Skin of body (tissue), 3 donors: ENCODE measurements at places on chromosomes 2 and 18.

- no peak for DNase-seq
Observed at GRCh38 chr2:143171817-143172216, 42.6 kb downstream of the ARHGAP15 start.

GRCh38 chr2:10136101-10136934 lies 13.8 kb downstream of the RRM2 start:
- no peak for DNase-seq

- DNase-seq = no peak
Observed at GRCh38 chr2:227363756-227364155, 15.3 kb downstream of the TM4SF20 start.

DNA sequence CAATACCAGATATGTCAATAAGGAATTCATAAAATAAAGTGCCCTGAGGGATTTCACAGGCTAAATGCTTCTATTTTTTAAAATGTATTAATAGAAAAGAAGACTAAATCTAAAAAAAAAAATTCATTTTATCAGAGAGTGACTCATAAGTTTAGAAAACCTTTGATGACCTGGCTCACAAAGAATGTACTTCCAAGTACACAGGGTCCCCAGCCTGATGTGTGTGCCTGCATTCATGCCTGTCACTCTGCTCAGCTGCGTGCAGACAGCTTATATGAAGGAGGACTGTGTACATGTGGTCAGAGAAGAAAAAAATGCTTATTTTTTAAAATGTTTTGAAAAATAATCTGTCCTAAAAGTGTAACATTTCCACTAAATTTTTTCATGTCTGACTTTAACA lies 3.0 kb upstream of the CPS1 start:
- DNase-seq = no peak

GRCh38 chr18:55088000-55088401 lies 128.7 kb upstream of the CCDC68 start:
- DNase-seq = no peak

- DNase-seq = no peak
Observed at GRCh38 chr2:121002597-121002996, 266.9 kb downstream of the GLI2 start.

GRCh38 chr2:23673830-23674679 lies 252.9 kb downstream of the ATAD2B start:
- no peak for DNase-seq
